Smooth muscle cell of bladder (primary cell): ENCODE measurements at places on chromosomes 7 and 10. TPM values are rescaled to one million over a fixed set of nuclear protein-coding genes. Genes with fewer than 3 reads are reported as not detected.

The TMEM176B gene
- total RNA-seq, result 3.8 and 156 TPM in 2 replicates

The SPDYE16 gene
- total RNA-seq, result 0.14 TPM in 1 of 2 replicates, not detected in the other

The ATRNL1 gene
- total RNA-seq, result under 0.01 and 0.18 TPM in 2 replicates

The GPR15LG gene
- total RNA-seq, result not detected in 2 replicates

The KCTD7 gene
- 10.2 and 17.5 TPM in 2 replicates for total RNA-seq

The LIPJ gene
- total RNA-seq, result under 0.01 TPM in 2 replicates

The EEPD1 gene
- 4.7 and 6.8 TPM in 2 replicates for total RNA-seq

The H2BK1 gene
- total RNA-seq, result not detected in 2 replicates

The TACC2 gene
- 2.3 and 2.7 TPM in 2 replicates for total RNA-seq

The FAM20C gene
- total RNA-seq, result 49.1 and 66.7 TPM in 2 replicates

The ACSM6 gene
- total RNA-seq, result not detected in 2 replicates

The LDB3 gene
- total RNA-seq, result under 0.01 TPM in 2 replicates

The MMP21 gene
- total RNA-seq, result under 0.01 and 0.09 TPM in 2 replicates

The SPDYE2 gene
- not detected in 2 replicates for total RNA-seq

The NRCAM gene
- 0.14 and 0.18 TPM in 2 replicates for total RNA-seq

The TAS2R4 gene
- 0.85 and 0.92 TPM in 2 replicates for total RNA-seq

The DOCK4 gene
- 5.4 and 6.8 TPM in 2 replicates for total RNA-seq

The RAB18 gene
- total RNA-seq, result 41.2 and 49.3 TPM in 2 replicates

The AMPH gene
- total RNA-seq, result 3.4 and 4.0 TPM in 2 replicates

The TMEM130 gene
- 0.09 and 0.14 TPM in 2 replicates for total RNA-seq

The NFE2L3 gene
- total RNA-seq, result 3.1 and 4.7 TPM in 2 replicates

The CYP3A7 gene
- total RNA-seq, result 0.14 and 0.46 TPM in 2 replicates

The CYP2C9 gene
- total RNA-seq, result not detected in 2 replicates

The SPACDR gene
- 0.14 and 0.28 TPM in 2 replicates for total RNA-seq

The CRYGN gene
- 0.14 and 0.74 TPM in 2 replicates for total RNA-seq

The PLEKHS1 gene
- total RNA-seq, result 0.09 TPM in 1 of 2 replicates, not detected in the other

The GNG11 gene
- total RNA-seq, result 40.3 and 44.1 TPM in 2 replicates

The HSPA14 gene
- 10.4 and 11.9 TPM in 2 replicates for total RNA-seq

The CALHM1 gene
- not detected in 2 replicates for total RNA-seq
